AG04449 (cell line): ENCODE measurements at places on chromosomes 1 and 21.

GRCh38 chr21:43771199-43771675 is 4.9 kb downstream of the CSTB start:
- no peak for DNase-seq

GRCh38 chr1:154547105-154547732 is 11.2 kb downstream of the UBE2Q1 start:
- no peak for DNase-seq

- no peak for DNase-seq
Observed at GRCh38 chr1:226226601-226227000, 3.1 kb downstream of the MIXL1 start.

DNA sequence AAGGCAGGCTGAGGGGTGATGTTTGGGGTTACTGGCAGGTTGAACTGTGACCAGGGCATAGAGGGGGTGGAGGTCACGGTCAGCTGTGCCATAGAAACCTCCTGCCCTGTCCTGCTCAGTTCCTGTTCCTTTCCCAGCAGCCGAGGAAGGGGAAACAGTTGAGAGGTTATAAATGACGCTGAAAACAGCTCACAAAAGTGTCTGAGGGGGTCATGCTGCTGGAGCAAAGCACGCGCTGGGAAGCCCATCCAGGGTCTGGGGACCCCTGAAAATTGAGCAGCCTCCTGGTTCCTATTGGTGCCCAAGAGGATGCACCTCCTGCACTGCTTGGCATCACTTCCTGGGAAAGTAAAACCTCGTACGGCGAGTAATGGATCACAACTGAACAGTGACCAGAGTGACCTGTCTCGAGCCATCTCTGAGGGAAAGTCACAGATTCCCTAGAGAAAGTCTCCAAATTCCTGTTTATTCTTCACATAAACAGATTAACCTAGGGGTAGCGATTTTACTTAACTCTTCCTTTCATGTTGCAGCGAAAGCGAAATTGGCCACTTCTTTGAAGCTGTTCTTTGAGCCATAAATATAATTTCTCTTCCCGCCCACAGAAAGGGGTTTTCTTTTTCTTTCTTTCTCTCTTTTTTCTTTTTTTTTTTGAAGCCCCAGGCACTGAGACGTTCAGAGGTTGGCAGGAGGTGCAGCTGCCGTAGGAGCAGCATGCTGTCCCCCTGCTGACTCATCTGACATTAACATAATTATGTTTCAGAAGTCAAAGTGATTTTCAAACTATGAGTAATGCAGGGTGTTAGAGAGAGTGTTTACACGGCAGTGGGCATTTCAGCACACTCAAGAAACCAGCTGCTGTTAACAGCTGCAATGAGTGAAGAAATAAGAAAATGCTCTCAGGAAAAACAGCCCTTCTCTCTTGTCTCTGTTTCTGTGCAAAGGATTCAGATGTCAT is 41.8 kb upstream of the ATF3 start:
- no peak for DNase-seq

- DNase-seq, result no peak
Observed at GRCh38 chr21:26945916-26946675, 20.8 kb downstream of the ADAMTS5 start.

DNA sequence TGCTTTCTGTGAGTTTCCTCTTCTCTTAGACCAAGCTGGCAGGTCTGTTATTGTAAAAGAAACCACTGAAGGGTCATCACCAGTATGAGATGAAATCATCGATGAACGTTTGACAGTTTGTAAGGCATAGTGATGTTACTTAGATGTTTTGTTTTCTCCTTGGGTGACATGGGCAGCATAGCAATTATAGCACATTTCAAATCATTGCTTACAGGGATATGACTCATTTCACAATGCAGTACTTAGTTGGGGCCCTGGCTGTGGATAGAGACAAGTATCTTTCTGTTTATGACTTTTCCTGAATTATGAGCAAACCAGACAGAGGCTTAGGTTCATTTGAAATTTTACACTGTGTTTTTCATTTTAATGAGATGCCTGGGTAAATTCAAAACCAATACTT is 313.0 kb downstream of the RWDD3 start:
- DNase-seq, result no peak

DNA sequence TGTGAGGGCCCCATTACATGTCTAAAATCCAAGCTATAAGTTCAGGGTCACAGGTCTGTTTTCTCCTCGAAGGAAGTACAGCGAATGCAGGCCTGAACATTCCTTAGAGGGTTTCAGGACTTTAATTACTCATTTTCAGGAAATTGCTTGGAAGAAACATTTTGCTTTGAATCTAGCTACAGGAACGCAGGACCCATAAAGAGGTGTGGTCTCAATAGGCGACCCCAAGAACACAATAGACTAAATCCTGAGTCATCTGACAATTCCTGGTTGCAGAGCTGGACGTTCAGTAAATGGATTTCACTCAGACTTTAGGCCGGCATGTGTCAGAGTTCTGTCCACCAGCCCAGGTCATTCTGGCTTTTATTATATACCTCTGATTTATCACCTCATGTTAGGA is 1.0 kb upstream of the ERG start:
- DNase-seq, result no peak
